ENCODE measurements at places on chromosomes 3 and 15. TPM values are rescaled to one million over a fixed set of nuclear protein-coding genes. Genes with fewer than 3 reads are reported as not detected.

DNA sequence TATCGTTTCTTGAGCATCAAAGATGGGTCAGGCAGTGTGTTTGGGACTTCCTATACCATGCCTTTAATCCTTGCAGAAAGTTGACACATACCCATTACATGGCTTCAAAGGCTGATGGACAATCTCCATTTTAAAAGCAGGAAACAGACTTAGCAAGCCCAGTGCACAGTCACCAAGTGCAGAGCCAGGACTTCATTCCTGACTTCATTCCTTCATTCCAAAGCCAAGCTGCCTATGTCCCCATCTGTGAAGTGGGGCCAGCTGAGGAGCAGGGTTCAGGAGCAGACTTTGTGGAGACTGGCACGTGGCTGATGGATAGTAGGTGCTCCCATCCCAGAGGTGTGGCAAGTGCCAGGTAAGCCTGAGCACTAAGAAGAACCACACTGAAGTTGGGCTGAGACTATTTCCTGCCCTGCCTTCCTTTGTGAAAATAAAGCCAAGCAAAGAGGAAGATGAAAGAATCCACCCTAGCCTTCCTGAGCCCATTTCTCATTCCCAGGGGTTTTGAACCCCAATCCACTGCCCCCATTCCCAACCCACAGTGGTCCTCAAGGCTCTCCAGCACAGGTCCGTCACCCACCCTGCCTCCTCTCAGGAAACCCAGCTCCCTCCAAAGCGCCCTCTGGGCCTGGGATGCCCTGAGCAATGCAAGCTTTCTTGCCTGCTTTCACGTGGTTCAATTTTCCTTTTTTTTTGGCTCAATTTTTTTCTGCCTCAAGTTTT, 1.8 kb downstream of the CX3CR1 start:
- no peak for DNase-seq
- no peaks in the 10 kb centered on the region for H3K36me3 ChIP-seq
- H3K27ac ChIP-seq, result no peak overlapping the region

- no peaks in the 10 kb centered on the region for H3K36me3 ChIP-seq
- H3K27ac ChIP-seq, result no peak overlapping the region
- no peaks in the 10 kb centered on the region for H3K27me3 ChIP-seq
- H3K4me3 ChIP-seq, result no peak overlapping the region
Observed at GRCh38 chr3:23116081-23116837, 86.9 kb upstream of the UBE2E2 start.

DNA sequence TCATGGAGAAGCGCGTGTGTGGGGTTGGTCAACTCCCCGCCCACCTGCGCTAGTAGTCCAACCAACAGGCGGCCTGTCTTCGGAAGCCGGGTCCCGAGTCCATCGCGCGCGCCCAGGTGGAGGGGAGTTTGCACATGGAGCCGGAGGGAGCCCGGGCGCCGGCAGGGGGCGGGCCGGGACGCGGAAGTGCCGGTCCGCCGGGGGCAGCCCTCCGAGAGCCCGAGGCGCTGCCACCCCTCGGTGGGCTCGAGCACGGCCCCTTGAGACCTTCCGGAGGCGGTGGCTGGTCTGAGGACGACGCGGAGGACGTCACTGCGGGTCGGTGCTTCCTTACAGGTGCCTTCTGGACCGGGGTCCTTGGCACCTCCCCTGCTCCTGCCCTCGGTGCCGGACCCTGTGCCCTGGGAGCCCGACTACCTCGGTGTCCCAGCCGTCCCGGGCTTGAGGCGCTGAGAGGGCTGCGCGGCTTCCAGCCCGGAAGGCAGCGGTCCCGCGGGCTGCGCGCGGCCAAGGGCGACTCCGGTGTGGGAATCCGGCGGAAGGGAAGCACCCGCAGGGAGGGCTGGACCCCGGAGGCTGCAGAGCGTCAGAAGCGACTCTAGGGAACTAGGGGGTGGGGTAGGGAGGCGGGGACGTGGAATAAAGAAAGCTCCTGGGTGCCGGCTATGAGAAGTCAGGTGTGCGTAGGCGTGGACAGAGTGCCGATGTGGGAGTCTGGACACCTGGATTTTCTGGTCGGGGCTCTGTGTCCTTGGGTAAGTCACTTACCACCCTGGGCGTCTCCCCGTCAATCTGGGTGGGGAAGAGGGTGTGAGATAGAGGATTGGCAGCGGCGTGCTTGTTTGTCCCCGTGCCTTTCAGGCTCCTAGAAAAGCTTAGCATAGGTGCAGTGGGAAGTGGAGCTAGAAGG, 212.3 kb downstream of the FGF12 start:
- H3K4me1 ChIP-seq, result peaks cover 15% of the 10 kb centered on the region
- no peak for DNase-seq
- no peak overlapping the region for H3K27ac ChIP-seq
- no peak overlapping the region for H3K4me3 ChIP-seq

- no peak overlapping the region for H3K4me3 ChIP-seq
- H3K27ac ChIP-seq, result no peak overlapping the region
- DNase-seq, result no peak
- H3K36me3 ChIP-seq, result no peaks in the 10 kb centered on the region
Observed at GRCh38 chr3:8488877-8489276, 12.7 kb upstream of the LMCD1 start.

DNA sequence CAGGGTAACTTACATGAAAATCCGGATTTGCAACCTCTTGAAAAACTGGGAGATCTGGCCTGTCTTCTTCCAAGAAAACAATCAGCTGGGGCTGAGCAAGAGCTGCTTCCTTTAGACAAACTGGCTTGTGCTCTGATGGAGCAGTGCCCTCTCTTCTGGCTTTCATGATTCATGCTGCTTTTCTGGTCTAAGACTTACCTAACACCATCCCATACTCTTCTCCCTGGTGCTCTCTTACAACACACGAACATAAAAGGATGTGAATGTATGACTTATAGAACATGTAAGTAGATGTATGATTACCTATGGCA, 9.9 kb downstream of the TJP1 start:
- H3K4me3 ChIP-seq, result no peak overlapping the region
- no peaks in the 10 kb centered on the region for H3K36me3 ChIP-seq
- no peak for DNase-seq
- peaks cover 13% of the 10 kb centered on the region for H3K4me1 ChIP-seq

DNA sequence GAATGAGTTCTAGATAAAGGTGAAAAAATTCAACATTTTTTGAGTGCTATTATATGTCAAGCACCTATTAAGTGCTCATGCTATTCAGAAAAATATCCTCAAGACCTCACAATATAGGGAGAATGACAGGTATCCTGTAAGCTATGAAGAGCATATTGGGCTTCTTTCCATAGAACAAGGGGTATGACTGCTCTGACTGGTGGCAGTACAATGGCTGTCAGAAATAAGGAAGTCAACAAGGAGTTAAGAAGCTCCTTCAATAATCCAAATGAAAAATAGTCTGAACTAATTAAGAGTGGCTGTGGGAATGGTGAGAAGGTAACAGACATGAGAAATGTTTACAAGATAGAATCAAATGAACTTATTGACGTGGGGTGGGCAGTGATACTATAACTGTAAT, 24.7 kb downstream of the NPTN start:
- DNase-seq, result no peak
- H3K36me3 ChIP-seq, result no peaks in the 10 kb centered on the region
- H3K4me1 ChIP-seq, result peaks cover 12% of the 10 kb centered on the region
- no peaks in the 10 kb centered on the region for H3K27me3 ChIP-seq
- H3K27ac ChIP-seq, result no peak overlapping the region

The ADAMTS7 gene
- 10.4 TPM for total RNA-seq

DNA sequence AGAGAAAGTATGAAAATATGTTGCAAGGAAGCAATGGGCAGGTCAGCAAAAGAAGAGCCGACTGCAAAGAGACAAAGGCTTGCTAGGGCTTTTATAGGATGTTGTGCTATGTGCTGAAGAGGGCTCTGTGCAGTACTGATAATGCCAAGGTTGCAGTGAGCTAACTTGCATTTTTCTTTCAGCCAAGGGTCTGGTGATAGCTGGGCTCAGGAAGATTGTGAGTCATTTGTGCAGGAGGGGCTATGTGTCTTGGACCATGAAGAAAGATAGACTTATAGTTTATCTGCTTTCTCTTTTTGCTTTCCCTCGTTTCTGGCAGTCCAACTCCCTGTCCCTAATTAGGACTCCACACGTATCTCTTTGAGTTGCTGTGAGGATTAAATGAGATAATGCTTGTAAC, 64.5 kb upstream of the LRIG1 start:
- no peaks in the 10 kb centered on the region for H3K27me3 ChIP-seq
- no peaks in the 10 kb centered on the region for H3K4me1 ChIP-seq
- no peak for DNase-seq
- H3K4me3 ChIP-seq, result no peak overlapping the region
- H3K36me3 ChIP-seq, result no peaks in the 10 kb centered on the region

The RTP1 gene
- not detected for total RNA-seq

DNA sequence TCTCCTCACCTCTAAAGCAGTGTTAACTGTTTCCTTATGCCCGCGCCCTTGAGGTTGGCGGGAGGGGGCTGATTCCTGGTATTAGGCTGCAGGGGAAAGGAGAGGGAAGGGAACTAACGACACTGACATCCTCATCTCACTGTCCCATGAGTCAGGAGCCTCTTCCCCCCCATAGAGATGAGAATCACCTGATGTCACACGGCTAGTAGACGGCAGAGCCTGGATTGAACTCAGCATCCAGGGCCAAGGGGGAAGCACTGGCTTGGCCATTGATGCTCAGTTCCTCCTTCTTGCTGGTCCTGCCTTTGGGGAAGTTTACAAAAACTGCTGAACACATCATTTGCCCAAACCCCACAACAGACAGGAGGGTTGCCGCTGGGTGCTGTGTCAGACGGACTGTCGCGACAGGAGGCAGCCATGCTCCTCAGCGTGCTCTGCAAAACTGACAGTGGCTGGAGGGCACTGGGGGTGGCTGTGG, 38.5 kb downstream of the IDH2 start:
- H3K36me3 ChIP-seq, result peaks cover 6% of the 10 kb centered on the region
- no peak overlapping the region for H3K4me3 ChIP-seq
- no peaks in the 10 kb centered on the region for H3K27me3 ChIP-seq
- peak overlapping the region; percentile 53 for H3K27ac ChIP-seq
- peaks cover 13% of the 10 kb centered on the region for H3K4me1 ChIP-seq
- peak; percentile 46 for DNase-seq

DNA sequence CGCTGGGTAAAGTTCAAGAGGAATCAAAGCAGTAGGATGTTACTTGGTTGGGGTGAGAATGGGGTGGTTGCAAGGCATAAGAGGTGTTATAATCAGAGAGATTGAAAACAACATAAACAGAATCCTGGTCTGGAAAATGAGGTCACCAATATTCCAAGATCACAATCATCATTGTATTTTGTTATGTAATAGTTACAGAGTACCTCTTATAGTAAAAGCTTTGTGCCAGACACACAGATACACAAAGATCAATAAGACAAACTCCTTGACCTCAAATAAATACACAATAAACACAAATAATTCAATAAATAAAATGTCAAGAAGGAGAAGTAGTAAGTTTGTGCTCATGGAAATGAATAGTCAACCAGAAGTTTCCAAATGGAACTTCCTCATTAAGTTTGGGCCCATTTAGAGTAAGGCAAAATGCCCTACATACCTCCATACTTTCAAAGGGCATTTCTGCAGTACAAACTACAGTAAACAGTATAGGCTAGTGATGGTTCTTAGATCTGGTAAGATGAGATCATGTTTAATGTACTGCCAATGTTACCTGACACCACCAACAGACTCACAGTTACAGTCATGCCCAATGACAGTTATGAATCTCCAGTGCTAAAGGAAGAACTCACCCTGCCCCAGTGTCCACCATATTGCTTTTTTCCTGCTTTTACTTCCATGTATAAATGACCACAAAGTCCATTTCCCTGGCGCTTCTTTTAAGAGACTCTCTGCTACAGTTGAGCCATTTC, 93.4 kb downstream of the KCNMB2 start:
- H3K36me3 ChIP-seq, result no peaks in the 10 kb centered on the region
- H3K4me1 ChIP-seq, result no peaks in the 10 kb centered on the region
- H3K27me3 ChIP-seq, result no peaks in the 10 kb centered on the region
- no peak overlapping the region for H3K4me3 ChIP-seq

DNA sequence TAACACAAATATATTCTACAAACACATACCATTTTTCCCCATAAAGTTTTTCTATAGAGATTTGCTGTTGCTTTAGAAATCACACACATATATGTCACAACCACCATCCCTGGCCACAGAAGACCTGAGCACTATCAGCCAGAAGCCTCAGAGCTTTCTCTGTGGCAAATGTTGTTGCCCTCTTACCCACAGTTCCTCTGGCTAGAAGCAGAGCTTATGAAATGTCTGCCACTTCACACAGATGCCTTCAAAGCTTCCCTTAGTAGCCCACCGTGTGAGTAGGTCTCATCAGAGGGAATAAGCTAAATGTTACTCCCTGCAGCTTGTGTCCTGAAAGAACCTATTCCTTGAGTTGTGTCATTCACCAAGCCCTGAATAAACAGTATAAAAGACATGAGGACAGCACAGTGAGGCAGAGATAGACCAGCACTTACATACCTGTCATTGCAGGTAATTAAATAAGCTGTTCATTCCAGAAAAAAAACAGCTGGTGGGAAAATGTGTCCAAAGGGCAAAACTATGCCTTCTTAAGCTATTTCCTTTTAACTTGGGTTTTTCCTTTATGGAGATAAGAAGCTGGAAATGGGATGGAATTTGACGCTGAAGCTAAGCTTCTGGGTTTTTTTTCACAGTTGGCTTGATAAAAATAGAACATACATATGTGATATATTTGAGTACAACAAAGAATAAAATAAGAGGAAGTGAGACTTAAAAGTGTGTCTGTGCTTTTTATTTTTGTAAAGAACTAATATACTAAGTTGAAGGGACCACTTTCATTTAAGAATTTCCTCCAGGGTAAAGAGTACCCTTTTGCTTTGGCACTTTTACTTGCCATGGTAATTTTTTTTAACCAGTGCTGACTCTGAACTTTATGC, 391.4 kb downstream of the KCNH8 start:
- no peak overlapping the region for H3K27ac ChIP-seq
- no peaks in the 10 kb centered on the region for H3K27me3 ChIP-seq
- no peaks in the 10 kb centered on the region for H3K4me1 ChIP-seq
- H3K36me3 ChIP-seq, result no peaks in the 10 kb centered on the region
- no peak overlapping the region for H3K4me3 ChIP-seq

The MINDY4B gene
- not detected for total RNA-seq

The CPN2 gene
- 1.4 TPM for total RNA-seq

GRCh38 chr3:158908187-158908734, 106.4 kb downstream of the MFSD1 start:
- no peak overlapping the region for H3K27ac ChIP-seq
- no peaks in the 10 kb centered on the region for H3K4me1 ChIP-seq

The SNTN gene
- not detected for total RNA-seq

DNA sequence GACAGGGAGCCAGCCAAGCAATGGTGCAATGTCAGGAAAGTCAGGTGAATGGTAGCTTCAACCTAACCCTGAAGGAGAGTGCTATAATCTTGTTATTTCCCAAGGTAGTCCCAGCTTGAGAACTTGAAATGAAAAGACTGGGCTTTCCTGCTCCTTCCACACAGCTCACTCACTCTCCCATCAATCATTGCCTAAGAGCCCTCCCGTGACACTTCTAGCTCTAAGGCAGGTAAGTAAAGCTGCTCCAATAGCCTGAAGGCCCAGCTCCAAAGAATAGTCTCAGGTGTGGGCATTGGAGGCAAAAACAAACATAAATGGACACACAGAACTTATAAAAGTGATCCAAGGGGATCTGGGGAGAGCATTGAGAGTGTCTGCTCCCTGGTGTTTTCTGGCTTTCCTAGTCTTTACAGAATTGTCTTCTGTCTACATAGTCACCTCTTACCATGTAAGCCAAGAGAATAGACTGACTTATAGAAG, 63.1 kb upstream of the TBC1D5 start:
- H3K36me3 ChIP-seq, result no peaks in the 10 kb centered on the region
- no peaks in the 10 kb centered on the region for H3K4me1 ChIP-seq
- no peak overlapping the region for H3K4me3 ChIP-seq
- H3K27ac ChIP-seq, result no peak overlapping the region
- no peak for DNase-seq
- no peaks in the 10 kb centered on the region for H3K27me3 ChIP-seq

Data from adrenal gland (tissue), 19 donors.